ENCODE measurements at places on chromosomes 3 and 15.

- DNase-seq, result no peak
Measured at GRCh38 chr3:117486719-117487716, 777.4 kb downstream of the TUSC7 start.

DNA sequence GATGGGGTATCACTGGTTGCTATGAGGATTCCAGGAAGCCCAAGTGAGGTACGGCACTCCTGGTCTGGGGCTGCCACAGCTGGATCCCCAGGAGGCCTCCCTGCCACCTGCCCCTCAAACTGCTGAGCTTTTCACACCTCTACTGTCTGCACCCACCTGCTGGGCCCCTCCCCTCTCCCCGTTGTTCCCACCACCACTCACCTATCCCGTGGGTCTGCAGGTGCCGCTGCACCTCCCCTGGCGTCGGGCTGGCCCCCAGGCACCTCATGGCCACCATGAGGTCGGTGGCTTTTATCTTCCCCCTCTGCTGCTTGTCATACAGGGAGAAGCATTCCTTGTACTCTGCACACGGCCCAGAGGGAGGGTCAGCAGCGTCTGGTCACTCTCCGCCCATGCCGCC lies 5.8 kb downstream of the CALML4 start:
- DNase-seq, result no peak

DNA sequence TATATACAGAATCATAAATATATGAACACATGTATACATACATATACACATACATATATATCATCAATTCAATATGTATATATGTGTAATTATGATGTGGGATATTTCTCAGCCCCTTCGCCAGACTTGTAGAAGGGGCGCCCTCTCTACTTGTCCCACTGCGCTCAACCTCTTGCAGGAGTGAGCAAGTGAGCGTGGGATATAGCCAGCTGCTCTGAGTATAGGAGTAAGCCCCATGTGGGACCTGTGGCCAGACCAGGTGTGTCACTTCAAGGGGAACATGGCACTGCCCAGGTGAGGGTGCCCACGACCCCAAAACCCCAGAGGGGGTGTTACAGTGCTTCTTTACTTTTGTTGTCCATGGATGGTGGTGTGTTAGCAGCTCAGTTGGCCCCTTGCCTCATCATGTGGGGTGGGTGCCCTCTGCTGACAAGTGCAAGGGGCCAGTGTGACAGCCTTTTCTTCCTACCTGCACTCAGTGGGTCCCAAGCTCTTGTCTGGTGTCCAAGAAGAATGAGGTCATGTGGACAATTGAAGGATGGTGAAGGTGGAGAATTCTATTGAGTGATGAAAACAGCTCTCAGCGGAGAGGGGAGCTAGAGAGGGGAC lies 304.1 kb downstream of the UNC13C start:
- no peak for DNase-seq

DNA sequence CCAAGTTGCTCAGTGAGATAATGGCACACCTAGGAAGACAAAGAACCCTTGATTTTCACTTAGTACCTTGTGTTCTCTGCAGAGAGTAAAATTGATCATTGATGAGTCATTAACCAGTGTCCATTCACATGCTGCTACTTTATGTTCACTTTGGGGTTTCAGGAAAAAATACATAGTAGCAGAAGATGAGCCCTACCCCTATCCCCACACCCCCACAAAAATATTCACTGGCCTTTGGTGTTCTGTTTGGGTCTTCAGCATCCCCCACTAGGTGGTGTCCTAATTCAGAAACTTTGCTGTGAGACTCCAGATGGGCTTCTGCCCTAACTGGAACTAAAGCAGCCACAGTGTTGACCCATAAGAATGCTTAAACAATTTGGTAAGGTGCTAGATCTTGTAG lies 178.8 kb downstream of the KLHL25 start:
- peak; percentile 48 for DNase-seq

DNA sequence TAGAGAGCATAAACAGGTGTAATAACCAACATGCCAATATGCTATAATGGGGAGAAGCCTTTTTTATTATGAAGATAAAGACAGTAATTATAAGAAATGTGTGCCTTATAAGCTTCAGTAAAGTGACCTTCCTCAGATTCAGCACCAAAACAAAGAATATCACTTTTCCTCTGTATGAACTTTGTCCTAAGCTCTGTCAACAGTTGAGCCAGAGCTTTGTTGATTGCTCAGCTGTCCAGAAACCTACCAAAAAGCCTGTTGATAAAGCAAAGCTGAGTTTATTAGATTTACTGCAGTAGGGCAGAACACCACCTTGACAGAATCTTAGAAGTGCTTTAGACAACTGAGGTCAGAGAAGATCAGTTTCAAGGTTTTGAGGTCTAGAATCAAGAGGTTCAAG lies 635.3 kb downstream of the EDEM1 start:
- no peak for DNase-seq

DNA sequence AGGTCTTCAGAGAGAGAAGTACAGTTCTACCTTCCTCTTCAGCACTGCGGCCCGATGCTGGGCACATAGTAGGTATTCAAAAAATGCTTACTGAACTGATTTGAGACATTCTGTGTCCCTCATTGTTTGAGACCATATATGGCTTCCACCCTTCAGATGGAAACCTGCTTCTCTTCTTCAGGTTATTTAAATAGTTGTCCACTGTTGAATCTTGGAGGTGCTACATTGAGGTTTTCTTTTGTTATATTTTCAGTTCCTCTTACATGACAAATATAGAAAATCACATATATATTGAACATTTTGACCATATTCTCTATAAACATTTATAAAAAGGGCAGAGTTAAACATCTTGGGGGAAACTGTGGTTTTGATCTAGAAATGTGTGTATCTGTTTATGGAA lies 200.2 kb upstream of the LRRC3B start:
- no peak for DNase-seq

- peak; percentile 51 for DNase-seq
Measured at GRCh38 chr3:39141171-39141995, 12.0 kb downstream of the CSRNP1 start.

DNA sequence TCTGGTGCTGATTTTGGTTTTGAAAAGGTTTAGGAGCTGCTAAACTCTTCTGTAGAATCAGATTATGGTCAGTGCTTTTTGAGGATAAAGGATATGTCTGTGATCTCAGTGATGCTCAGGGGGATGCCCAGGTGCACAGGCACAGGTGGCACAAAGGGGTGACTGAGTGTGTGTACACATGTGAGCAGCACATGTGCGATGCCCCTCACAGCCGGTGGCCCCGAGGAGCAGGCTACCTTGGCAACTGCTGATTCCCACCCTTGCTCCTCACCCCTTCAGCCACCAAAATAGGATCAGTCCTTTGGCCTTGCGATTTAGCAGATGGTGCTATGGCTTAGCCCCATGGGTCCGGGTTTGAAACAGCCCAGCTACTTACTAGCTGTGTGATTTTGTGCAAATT lies 51.1 kb downstream of the POMGNT2 start:
- no peak for DNase-seq

DNA sequence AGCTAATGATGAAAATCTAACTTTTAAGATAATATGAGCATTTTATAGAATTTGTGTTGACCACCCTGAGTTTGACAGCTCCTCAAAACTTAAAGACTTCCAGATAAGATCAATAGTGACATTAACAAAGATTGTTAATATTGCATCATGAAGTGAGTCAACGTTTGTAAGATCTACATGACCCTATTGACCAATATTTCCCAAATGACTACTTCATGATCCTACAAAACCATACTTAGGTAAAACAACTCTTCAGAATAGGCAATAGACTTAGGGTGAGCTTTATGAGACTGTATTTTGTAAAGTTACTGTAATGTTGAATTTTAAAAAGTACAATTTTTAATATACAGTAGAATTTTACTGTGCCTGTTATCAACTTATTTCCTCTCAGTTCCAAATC lies 422.7 kb upstream of the ALCAM start:
- no peak for DNase-seq

GRCh38 chr3:187186801-187187421 lies 10.4 kb upstream of the RTP1 start:
- DNase-seq, result peak; percentile 80

- DNase-seq, result peak; percentile 56
Measured at GRCh38 chr3:12400616-12401194, 83.6 kb upstream of the TSEN2 start.

- no peak for DNase-seq
Measured at GRCh38 chr15:83545804-83546511, 98.8 kb downstream of the SH3GL3 start.

DNA sequence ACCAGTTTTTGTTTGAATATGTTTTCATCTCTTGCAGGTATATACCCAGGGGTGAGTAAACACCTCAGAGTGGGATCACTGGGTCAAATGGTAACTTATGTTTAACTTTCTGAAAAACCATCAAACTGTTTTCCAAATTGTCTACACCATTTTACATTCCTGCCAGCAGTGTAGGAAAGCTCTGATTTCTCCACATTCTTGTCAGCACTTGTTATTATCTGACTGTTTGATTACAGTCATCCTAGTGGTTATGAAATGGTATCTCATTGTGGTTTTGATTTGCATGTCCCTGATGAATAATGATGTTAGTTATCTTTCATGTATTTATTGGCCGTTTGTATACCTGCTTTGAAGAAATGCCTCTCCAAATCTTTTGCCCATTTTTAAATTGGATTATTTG lies 13.8 kb downstream of the FSD2 start:
- DNase-seq, result no peak

DNA sequence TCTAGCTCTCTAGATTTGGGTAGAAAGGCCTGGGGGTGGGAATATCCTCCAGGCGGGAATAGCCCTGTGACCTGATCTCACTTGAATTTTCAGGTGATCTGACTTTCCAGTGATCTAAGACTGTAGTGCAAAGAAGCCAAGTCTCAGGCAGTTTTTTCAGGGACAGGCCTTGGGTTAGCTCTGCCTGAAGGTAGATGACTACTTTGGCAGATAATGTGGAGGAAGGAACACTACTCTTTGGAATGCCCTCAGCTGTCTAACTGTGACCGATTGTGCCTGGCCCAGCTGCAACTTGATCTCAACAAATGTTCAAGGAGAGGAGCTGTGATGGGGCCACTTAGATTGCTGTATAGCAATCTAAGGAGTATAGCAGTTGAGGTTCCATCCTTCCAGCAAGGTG lies 193.7 kb downstream of the TCF12 start:
- DNase-seq, result no peak

DNA sequence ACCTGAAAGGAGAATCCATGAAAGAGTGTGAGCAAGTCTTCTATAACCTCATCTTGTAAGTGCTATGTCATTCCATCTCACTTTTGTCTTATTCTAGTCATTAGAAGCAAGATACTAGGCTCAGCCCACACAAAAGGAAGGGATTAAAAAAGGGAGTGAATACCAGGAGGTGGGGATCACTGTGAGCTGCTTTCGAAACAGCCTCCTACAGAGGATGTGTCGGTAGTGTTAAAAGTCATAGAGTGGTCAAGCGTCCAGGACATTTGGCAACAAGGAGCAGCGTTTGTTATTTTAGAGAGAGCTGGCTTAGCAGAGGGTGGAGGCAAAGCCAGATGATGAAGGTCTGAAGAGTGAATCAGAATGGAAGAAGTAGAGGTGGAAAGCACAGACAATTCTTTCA lies 11.7 kb upstream of the ZNF148 start:
- peak; percentile 40 for DNase-seq

DNA sequence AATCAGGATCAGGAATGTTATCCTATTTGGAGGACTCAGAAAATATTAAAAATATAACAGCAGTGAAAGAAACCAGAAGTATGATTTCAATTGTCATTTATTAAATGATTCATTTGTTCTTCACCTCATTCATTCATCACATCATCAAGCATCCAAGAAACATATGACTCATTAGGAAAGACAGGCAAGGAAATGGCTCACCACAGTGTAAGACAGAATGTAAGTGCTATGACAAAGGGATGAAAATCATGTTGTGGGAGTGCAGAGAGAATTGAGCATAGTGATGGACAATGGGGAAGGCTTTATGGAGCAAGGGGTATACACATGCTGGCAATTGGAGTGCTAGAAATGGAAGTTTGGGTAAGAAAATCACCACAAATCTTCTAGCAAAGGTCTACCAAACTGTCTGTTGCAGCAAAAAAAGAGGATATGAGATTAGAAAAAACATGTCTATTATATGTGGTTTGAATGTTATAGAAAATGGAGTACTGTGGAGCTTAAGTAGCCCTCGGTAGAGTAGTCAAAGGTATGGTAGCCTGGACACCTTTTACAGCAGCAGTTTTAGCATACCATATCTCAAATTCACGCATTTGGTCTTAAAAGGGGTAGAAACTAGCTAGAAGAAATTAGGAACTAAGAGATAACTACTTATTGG lies 111.1 kb upstream of the GPR149 start:
- no peak for DNase-seq

DNA sequence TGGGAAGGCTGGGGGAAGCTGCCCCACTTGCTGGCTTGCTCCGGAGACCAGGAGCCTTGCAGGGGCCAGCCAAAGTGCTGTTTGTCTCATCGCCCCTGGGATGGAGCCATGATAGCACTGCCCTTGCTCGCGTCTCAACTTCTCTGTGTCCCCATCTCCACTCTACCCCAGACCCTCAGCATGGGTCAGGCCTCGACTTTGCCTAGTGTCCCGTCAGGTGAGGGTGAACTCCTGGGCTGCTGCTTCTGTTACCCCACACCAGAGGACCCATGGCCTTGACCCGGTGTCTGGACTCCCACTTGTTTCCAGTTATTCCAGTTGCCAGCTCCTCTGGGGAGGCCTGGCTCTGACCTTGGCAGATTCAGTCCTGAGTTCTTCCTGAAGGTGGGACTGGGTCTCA lies 36.5 kb upstream of the DUSP7 start:
- DNase-seq, result no peak

- DNase-seq, result no peak
Measured at GRCh38 chr15:78932258-78932808, 12.5 kb downstream of the CTSH start.

DNA sequence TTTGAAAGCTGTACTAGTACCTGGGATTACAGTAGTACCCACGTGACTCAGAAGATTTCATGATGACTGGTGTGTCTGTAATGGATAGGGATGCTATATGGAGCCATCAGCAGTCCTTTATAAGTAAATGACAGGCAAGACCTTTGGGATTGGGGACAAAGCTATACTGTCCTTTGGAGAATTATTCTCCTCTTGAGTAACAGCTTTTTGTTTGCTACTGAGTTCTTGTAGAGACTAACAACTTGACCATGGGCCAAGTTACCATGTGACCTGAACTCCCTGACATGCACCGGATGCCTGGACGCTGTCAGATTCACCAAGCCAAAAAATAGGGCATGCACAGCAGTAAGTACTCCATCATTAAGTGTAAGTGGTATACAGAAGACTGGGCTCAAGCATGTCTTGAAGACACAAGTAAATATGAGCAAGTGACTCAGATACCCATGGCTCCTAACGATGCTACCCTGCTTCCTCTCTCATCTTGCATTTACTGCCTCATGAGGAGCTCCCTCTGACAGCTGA lies 12.9 kb downstream of the SEC11A start:
- no peak for DNase-seq

- DNase-seq, result no peak
Measured at GRCh38 chr15:81074773-81075172, 59.3 kb upstream of the CFAP161 start.

- peak; percentile 24 for DNase-seq
Measured at GRCh38 chr3:14946739-14947099, 664 bp upstream of the NR2C2 start.
